ENCODE measurements at places on chromosomes 1 and 21. TPM values are rescaled to one million over a fixed set of nuclear protein-coding genes. Genes with fewer than 3 reads are reported as not detected.

AGT gene
- total RNA-seq, result 0.13 TPM

ALX3 gene
- not detected for total RNA-seq

FNDC7 gene
- total RNA-seq, result not detected

TESK2 gene
- 0.23 TPM for total RNA-seq

F13B gene
- total RNA-seq, result not detected

KDF1 gene
- total RNA-seq, result not detected

FAM163A gene
- total RNA-seq, result not detected

Measured in A549 treated with Mapracorat at 1 μM for 4 hours (cell line).